CD4-positive, alpha-beta T cell treated with Interleukin-12 subunit alpha and Interleukin-12 subunit beta, for 1 hour (primary cell): ENCODE measurements at places on chromosomes 4 and X.

- no peak for DNase-seq
Observed at GRCh38 chr4:81197864-81198524, 17.0 kb downstream of the PRKG2 start.

DNA sequence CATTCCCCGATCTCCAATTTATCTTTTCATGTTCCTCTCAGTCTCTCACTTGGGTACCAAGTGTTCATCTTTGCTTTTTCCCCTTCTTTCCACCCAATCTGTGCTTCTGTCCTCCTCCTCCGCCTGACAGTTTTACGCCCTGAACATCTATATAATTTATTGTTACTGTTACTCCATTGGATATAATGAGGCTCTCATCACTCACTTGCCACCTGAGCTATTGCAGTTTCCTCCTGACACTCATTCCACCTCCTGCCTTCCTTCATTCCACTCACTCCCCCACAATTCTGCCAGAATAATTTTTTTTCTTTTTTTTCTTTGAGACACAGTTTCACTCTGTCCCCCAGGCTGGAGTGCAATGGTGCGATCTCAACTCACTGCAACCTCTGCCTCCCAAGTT, 77.6 kb upstream of the SORBS2 start:
- DNase-seq = no peak

DNA sequence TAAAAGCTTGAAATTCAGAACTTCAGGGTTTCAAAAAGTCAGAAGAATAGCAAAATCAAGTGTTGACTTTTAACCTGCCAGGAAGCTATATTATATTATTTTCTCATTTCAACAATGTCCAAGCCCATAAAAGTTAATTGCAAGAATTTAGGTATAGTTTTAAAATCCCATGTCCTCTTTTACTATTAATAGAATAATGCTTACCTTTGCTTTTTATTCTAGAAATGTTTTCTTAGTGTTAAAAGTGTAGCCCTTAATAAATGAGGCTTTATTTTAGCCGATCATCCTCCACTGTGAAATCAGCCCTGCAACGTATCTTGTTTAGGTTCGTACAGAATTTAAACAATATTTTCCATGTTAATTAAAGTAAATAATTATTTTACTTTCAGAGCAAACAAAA, 31.5 kb downstream of the TMA16 start:
- DNase-seq = no peak

DNA sequence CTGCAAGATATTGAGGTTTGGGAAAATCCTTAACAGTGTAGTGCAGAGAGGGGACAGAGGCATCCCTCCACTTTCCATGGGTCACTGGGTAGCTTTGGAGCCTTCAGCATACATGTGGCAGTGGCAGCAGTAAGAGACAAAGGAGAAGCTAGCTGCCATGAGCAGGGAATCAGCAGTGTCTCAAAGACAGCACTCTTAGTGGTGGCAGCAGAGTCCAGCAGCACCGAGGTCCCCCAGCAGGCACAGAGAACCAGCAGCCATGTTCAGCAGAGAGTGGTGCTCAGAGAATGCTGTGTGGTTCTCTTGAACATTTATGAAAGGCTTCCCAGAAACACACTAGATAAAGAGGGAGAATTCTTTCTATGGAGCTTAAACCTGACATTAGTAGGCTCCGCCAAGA, 308.5 kb downstream of the CENPC start:
- no peak for DNase-seq

DNA sequence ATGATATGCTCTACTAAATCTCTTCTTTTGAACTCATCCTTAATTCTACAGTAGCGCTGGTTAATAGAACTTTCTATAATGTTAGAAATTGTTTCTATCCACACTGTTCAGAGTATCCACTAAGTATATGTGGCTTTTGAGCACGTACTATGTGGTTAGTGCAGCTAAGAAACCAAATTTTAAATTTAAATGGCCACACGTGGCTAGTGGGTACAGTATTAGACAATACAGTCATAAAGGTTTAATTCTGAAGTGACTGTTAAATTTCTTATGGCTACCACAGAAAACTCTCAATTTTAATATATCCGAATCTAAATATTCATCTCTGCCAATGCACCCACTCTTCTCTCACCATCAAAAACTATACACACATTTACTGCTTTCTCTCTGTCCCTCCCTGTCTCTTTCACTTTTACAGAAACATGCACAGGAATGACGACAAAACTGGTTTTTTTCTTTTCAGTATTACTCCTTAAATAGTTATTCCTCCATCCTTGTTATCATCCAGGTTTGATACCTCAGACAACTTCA, 583.9 kb downstream of the KCTD8 start:
- DNase-seq = no peak

- DNase-seq = peak; percentile 28
Observed at GRCh38 chr4:81052119-81053068, 21.9 kb downstream of the BMP3 start.

DNA sequence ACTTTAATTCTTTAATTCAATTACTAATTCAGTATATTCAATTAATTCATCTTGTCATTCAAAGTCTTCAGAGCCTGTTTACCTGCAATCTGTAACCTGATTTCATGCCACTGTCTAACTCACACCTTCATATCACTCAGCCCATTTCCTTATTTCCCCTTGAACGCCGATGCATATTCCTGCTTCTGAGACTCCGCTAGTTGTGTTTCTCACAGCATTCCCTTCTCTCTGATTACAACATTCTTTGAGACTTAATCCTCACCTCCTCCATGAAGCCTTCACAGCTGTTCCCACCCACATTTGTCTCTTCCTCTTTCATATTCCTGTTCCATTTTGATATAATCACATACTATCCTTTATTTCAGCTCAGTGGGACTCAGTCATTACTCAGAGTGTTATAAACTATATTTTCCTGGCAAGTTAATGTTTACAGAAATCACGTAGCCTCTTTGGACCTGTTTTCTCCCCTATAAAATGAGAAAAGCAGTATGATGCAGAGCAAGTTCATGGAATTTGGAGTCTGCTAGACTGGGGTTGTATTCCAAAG, 69.0 kb downstream of the MAP9 start:
- no peak for DNase-seq

DNA sequence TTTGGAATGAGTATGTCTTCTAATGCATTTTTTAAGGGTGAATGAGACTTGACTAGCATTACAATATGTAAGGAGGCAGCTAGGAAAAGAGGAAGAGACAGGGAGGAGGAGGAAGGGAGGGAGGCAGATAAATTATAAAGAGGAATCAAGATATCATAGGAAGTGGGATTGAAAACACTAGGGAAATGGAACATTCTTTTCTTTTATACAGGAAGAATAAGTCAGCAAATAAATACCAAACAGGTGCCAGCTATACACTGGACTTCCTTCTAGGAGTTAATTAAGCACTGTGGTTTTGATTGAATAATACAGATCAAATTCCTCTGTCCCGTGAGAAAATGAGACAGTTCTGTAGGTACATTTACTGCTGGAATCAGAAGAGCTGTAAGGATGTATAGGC, 78.6 kb downstream of the PACRGL start:
- no peak for DNase-seq

DNA sequence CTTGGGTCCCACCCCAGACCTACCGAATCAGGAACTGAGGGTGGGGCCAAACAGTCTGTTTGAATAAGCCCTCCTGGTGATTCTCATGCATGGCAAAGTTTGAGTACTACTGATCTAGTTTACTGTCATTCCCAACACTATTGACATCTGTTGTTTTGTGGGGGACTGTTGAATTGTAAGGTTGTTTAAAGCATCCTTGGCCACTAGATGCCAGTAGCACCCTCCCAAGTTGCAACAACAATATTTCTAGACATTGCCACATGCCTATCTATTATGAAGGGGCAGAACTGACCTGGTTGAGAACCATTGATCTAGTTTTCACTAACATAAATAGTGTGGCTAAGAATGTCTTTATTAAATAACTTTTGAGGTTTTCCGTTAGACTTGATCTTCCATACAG, 15.1 kb downstream of the TAF9B start:
- no peak for DNase-seq
